ENCODE measurements at places on chromosomes 1 and 21.
A peak's percentile ranks its signal among the peaks of the same experiment; 100 is the strongest.

DNA sequence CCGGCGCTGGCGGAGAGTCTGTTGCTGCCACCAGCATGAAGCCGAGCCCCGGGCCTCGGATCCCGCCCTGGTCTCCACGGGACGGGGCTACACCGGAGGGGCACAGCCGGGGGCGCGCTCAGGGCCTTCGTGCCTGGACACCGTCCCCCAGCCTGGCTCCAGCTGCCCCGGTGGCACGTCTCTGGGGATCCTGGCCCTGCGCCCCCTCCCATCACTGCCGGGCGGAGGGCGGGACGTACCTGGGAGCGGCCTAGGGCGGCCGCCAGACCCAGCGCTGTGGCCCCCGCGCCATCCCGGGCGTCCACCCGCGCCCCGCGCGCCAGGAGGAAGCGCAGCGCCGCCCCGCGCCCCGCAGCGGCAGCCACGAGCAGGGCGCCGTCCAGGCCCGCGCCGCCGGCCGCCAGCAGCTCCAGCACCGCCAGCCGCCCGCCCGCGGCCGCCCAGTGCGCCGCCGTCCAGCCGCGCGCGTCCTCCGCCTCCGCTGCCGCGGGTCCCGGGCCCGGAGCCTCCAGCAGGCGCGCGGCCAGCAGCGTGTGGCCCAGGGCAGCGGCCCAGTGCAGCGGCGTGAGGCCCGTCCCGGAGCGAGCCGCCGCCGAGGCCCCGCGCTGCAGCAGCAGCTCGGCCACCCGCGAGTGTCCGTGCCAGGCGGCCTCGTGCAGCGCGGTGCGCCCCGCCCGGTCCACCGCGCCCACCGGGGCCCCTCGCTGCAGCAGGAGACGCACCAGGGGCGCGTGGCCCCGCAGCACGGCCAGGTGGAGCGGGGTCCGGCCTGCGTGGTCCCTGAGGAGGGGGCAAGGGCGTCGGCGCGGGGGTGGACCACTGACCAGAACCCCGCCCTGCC lies 1.0 kb downstream of the ANKRD65 start:
- DNase-seq = no peak

DNA sequence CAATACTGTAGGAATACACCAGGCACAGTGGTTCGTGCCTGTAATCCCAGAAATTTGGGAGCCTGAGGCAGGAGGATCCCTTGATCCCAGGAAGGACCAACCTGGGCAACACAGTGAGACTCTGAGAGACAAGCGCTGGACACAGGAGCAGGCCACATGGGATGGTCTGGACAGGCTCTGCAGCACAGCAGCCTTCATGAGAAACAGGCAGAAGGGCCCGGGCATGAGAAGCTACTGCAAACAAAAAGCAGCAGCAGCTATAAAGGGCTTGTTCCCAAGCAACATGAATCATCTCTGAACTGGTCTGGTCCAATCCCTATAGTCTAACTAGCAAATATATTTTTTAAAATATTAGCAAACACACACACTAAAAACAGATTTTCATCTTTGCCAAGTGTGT lies 35.5 kb upstream of the SLAMF9 start:
- DNase-seq = no peak

- DNase-seq = no peak
These were observed 57.9 kb upstream of the LGALS8 start for GRCh38 chr1:236465959-236466303.

DNA sequence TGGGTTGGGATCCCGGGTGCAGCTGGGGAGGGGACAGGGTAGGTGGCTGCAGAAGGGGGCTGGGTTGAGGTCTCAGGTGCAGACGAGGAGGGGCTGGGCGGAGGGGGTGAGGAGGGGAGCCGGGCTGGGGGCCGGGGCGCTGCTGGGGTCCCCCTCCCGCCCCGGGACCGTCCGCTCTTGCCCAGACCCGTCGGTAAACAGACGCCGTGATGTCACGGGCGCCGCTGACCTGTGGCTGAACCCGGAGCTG lies 22.3 kb downstream of the DHRS3 start:
- no peak for DNase-seq

DNA sequence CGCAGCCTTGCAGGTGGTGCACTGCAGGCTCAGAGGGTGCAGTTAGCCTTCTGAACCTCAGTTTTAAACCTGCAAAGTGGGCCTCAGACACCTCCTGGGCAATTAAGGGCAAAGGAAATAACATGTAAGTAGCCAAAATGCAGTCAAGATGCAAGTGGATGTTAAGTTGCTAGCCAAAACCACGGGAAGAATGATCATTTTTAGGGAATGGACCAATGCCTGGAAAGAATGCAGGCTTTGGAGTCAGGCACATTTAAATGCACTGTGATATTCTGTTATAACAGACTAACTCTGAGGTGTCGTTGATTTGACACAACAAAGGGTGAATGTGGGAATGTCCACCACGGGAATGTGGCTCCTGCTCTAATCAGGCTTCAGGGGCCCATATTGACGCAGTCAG lies 57.9 kb upstream of the PTGFRN start:
- no peak for DNase-seq

DNA sequence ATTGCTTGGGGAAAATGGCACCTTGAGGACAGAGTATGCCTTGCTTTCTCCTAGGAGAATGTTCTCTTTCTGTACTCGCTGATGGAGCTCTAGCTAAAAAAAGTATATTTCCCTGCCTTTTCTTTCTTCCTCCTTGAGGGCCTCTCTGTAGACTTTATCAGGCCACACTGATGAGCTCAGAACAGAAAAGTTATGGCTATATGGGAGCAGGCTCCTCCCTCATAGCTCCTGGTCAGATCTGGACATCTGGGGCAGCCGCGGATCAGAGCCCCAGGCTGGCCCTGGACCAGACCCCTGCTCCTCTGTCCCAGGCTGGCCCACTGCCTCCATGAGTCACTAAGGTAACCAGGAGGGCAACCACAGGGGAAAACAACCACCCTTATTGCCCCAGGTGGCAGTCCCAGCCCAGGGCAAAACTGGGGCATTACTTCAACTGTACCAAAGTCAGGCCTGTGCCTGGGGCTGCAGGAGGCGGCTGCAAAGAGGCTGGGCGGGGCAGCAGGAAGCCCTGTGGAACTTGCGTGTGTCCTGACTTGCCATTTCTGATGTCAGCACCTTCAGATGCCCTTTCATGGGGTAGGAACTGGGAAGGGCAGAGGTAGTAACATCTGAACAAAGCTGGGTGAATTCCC lies 26.3 kb upstream of the ZNF648 start:
- DNase-seq = no peak

GRCh38 chr1:53518775-53519174 lies 59.6 kb downstream of the DMRTB1 start:
- no peak for DNase-seq

- DNase-seq = no peak
These were observed 630.5 kb downstream of the SMYD3 start for GRCh38 chr1:245876586-245876985.

GRCh38 chr1:232764458-232765251 lies 40.6 kb upstream of the MAP10 start:
- DNase-seq = no peak

GRCh38 chr21:39444421-39445180 lies 977 bp downstream of the LCA5L start:
- DNase-seq = peak; percentile 35

DNA sequence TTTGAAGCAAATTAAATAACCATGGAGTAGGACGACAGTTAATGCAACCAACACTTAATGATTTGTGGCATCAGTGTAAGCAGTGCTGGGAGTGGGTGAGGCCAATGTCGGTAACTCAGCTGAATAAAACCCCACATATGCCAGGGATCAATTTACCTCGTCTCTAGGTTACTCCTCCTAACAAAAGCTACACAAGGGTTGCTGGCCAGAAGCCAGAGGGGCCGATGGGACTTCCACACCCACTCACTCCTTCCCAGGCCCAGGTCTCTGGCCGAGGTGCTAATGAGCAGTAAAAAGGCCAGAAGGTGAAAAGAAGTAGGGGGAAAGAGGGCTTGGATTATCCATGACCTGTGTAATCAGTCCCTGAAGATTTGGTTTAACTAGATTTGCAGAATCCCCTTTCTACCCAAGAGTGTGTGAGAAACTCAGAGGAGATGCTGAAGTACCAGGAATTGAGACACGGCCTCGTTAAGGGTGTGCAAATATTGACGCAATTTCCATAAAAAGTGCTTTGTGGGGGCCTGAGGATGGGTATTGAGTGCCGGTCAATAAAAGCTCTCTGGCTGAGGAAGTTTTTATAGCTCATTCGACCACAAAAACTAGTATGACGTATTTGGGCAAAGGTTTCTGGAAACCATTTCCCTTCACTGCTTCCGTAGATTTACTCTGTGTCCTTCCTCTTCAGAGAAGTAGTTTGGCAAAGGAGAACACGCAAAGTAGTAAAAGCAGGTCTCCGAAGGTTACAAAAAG lies 145.5 kb downstream of the TBX15 start:
- no peak for DNase-seq
